ENCODE measurements at places on chromosomes 13 and 19.

- no peak for DNase-seq
These were observed 7.4 kb downstream of the IFNL1 start for GRCh38 chr19:39303373-39304184.

DNA sequence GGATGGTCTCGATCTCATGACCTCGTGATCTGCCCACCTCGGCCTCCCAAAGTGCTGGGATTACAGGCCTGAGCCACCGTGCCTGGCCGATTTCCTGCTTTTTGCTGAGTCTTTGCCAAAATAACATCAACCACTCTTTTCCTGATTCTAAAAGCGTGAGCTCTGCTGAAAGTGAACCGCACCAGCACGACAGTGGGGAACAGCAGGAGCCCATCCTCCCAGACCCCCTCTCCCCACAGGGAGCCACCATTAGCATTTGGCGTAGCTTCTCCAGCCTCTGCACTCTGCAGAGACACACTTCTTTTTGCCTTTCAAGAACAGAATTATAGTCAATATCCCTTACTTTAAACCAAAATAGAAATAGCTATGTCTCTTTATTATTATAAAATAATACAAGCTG is 41.3 kb downstream of the MYH14 start:
- no peak for DNase-seq

DNA sequence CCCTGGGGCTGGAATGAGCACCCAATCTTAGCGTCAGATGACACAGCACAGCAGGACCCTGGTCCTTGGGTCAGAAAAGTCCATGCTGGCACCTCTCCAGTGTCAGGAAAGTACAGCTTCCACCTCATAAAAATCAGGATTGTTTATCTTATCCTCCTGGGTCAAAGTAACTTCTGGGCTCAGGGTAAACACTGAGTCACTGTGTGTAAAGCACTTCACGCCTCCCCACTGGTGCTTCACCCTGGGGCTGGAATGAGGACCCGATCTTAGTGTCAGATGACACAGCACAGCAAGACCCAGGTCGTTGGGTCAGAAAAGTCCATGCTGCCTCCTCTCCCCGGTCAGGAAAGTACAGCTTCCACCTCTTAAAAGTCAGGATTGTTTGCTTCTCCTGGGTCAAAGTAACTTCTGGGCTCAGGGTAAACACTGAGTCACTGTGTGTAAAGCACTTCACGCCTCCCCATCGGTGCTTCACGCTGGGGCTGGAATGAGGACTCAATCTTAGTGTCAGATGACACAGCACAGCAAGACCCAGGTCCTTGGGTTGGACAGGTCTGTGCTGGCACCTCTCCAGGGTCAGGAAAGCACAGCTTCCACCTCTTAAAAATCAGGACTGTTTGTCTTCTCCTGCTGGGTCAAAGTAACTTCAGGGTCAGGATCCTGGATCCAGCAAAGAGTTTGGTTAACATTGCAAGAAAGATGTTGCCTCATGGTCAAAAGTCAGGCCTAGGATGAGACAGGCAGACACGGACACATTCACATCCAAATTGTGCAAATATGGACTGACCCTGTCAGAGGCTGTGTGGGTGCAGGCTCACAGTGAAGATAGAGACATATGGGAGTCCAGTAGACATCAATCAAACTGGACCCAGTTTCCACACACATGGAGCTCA is 39.2 kb upstream of the CYP2A7 start:
- DNase-seq: no peak

DNA sequence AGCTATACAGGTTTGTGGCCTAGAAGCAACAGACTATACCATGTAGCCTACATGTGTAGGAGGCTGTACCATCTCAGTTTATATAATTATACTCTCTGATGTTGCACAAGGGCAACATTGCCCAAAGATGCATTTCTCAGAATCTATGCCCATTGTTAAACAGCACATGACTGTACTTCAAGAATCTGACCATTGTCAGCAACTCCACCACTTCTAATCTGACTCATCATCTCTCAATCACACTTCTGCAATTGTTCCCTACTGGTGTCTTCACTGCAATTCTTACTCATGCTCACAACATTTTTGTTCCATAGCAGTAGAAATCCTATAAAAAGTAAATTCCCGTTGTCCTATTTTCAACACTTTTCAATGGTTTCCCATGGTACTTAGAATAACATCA is 63.9 kb upstream of the ATXN8OS start:
- no peak for DNase-seq

GRCh38 chr19:47661161-47661560 is 52.1 kb upstream of the EHD2 start:
- DNase-seq: no peak
